Erythroblast (primary cell): ENCODE measurements at places on chromosomes 11 and 22.

DNA sequence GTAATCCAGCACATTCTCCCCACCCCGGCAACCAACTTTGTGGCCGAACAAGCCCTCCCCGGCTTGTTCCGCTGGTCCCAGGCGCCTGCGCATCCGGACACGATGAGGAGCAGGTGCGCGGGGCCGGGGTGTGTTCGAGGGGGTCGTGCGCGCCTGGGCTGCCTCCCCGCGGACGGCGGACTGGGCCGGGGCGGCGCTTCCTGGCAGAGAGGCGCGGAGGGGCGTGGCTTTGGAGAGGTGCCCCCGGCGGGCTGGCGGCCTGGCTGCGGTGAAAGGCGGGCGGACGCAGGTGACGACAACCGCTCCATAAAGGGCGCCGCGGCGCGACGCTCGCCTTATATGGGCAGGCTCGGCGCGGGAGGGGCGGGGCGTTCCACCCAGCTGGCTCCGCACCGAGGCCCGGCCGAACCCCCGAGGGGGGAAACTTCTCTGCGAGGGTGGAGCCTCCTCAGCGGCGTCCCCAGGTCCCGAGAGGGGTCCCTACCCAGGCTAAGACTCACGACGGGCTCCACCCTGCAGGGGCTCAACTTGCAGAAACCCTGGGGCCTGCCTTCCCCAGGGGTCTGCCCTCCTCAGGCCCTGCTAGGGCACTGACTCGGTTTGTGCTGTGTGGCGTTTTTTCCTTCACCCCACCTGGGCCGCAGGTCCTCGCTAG, 26.4 kb downstream of the TXN2 start:
- peak; percentile 95 for DNase-seq

DNA sequence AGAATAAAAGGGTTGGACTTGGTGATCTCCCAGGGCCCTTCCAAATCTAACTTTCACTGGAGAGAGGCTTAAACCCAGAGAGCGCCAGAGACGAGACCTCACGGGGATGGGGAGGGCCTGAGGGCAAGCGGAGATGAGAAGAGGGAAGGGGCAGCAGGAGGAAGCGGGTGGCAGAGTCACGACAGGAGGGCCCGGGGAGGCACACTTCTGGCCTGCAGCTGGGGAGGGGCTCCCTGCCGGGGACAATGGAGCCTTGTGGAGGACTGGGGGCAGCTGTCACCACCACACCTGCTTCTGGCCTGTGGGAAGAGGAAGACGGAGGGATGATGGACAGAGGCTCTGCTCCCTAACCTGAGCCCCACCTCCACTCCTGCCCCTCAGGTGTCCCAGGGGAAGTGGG, 40.2 kb downstream of the PDE2A start:
- no peak for DNase-seq

GRCh38 chr22:38923463-38924346, 33.7 kb upstream of the APOBEC3A start:
- DNase-seq: no peak

- peak; percentile 89 for DNase-seq
Observed at GRCh38 chr11:68257477-68258362, 14.1 kb downstream of the C11orf24 start.

DNA sequence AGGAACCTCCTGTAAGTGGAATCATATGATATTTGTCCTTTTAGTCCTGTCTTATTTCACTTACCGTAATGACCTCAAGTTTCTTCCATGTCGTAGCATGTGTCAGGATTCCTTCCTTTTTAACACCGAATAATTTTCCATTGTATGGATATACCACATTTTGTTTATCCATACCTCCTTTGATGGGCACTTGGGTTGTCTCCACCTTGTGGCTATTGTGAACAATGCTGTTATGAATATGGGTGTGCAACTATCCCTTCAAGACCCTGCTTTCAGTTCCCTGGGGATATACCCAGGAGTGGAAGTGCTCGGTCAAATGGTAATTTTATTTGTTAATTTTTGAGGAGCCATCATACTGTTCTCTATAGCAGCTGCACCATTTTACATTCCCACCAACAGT, 244.9 kb upstream of the BLID start:
- DNase-seq: peak; percentile 6

DNA sequence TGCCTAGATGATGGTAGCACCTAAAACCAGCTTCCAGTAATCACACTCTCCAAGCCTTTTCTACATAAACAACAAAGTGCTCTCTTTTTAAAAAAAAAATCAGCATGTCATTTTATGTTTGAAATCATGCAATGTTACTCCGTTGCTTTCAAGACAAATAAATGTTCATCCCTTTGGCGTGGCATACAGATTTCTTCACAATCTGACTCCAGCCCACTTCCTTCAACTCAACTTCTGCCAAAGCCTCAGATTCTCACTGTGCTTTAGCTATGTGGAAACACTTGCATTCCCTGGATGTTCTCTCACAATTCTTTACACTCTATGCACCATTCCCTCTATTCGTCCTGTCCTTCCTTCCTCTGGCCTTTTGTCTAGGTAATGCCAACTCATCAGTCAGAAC, 206.3 kb upstream of the BLID start:
- no peak for DNase-seq

- no peak for DNase-seq
Observed at GRCh38 chr11:3952715-3953114, 97.3 kb downstream of the STIM1 start.
